ENCODE measurements at places on chromosomes 6 and 20.

- no peak for DNase-seq
Observed at GRCh38 chr6:135186255-135186654, 5.1 kb downstream of the MYB start.

DNA sequence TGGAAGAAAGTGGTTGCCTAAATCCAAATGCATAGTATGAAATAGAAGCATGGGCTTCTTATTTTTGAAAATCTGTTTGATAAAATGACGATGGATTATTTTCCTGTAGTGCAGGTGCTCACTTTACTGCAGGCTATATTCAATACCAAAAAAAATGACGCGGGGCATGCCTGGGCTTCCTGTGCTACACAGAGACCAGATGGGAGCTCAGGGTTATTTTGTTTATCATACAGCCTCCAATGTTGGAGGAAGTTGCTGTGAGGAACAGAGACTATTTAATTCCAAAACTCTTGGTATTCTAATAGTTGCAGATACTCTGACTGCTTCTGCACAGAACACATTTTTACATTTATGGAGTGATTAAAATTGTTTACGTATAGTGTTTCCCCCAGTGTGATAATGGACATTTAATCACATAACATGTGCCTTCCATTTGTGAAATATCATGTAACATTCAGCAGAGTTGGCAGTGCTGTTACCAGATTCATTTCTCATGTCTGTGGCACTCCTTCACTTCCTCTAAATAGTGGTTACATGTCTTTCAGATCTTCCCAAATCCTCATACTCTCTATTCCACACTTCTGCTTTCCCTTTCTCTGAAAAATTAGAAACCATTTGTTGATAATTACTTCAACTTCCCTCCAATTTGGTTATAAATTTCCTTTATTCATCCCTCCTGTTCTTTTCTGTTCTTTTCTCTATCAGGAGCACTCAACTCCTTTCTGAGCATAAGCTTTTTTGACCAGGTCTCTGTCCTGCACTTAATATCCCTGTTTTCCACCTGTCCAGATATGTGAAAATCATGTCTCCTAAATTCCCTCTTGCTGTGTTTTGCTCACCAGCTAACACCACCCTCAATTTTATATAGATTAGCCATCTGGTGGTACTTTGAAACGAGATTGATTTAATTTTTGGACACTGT is 121.6 kb downstream of the ADGRB3 start:
- DNase-seq: peak; percentile 35

- no peak for DNase-seq
Observed at GRCh38 chr6:32192608-32193039, at the start of gene GPSM3. Gene GPSM3, minus strand, starts transcription at chr6:32192643. Its CDS starts 130 bp downstream, at chr6:32192513.

DNA sequence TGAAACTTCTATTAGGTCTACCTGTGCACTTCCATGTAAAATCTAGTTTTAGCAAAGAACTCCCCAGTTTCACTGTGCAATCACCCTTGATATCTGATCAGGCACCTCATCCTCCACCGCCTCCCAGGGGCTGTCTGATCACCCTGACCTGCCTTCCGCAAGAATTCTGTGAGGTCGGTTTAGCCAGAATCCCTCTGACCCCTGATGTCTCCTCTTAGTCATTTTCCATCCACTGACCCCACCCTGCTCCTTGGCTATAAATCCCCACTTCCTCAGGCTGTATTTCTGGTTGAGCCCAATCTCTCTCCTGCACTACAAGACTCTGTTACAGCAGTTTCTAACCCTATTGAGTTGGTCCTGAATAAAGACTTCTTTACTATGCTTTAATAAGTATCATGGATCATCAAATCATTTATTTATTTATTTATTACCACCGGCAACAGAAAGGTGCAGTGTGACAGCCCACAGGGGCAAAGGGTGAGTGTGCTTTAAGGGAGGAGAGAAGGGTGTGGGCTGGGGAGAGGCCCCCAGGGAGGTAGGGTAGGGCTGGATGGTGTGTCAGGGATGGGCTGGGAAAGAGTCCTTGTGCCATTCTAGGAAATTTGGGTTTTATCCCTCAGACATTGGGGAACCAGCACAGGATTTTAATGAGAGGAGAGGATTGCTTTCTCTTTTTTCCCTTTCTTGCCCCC is 11.2 kb upstream of the SERPINB6 start:
- DNase-seq: no peak

DNA sequence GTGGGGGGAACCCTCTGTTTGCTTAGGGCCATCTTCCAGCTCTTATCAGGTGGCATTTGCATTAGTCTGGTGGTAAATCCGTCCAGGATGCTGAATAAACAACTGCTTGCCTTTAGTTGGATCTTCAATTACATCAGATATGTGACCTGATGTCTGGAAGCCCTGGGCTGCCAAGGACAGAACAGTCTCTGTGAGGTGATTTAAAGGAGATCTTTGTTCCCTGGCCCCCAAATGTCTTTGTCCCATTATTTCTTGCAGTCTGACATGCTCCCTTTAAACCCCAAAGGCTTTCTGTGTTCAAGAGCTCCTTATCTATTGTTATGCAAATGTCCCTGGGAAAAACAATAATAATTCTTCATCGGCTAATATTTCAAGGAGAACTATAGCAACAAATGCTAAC is 84.6 kb upstream of the SPTLC3 start:
- DNase-seq: no peak

- no peak for DNase-seq
Observed at GRCh38 chr20:792248-792647, 23.9 kb upstream of the SLC52A3 start.

- DNase-seq: no peak
Observed at GRCh38 chr20:33621717-33622400, 40.3 kb upstream of the C20orf144 start.

GRCh38 chr20:48338717-48339116 is 489.1 kb downstream of the PREX1 start:
- DNase-seq: no peak

DNA sequence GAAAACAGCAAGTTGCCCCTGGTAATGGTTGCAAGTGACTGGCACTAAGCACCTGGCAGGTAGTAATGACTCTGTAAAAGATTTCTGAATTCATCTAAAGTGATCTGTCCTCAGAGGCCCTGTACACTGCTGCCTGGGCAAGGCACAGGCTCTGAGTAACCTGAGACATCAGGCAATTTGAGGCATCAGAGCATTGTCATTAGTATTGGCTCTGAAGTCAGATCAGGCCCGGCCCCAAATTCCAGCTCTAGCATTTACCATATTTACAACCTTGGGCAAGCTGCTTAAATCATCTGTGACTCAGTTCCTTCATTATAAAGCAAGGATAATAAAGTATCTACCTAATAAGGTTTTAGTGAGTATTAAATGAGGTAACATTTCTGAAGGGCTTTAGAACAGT is 17.3 kb upstream of the TENT5A start:
- DNase-seq: no peak

- no peak for DNase-seq
Observed at GRCh38 chr20:20211274-20211987, 156.5 kb upstream of the INSM1 start.

DNA sequence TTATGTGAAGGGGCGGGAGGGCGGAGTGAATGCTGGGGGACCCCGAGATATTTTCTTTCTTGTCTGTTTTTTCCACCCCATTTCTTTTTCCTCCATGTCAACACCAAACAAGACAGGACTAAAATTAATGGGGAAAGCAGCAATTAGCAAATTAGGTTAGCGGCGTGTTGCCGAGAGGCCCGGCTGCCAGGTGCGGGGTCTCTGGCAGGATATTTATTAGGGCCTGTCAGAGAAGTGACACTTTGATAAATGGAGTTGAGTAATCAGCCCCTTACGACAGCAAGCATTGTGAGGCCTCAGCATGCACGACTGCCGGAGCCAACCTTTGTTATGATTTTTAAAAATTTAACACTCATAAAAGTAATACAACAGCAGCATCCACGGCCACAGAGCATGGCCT is 193.8 kb downstream of the DHX35 start:
- no peak for DNase-seq

DNA sequence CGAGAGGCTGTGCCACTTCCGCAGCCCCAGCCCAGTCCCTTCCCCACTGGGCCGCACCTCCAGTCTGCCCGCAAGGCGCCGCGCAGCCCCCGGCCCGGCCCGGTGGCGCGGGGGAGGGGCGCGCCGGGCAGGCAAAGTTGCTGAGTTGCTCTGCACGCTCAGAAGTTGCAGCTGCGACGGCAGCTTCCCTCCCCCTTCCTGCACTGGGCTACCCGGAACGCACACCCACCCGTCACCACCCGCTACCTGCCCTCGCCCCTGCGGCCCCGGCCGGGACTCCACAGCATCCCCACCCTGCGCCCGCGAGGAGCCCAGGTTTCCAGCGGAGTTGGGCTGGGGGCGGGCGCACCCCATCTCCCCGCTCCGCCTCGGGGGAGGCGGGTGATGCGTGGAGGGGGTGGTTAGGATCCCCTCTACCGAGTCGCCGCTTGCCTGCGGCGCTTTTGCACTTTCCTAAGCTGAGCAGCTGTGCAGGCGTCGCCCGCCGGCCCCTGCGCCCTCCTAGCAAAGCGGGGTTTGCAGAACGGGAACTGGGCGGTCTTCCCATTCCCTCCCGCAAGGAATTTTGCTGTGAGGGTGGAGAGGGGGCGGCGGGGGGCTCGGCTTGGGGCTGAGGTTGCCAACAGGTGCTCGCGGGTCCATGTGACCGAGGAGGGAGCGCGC is 55.9 kb upstream of the RREB1 start:
- DNase-seq: no peak

DNA sequence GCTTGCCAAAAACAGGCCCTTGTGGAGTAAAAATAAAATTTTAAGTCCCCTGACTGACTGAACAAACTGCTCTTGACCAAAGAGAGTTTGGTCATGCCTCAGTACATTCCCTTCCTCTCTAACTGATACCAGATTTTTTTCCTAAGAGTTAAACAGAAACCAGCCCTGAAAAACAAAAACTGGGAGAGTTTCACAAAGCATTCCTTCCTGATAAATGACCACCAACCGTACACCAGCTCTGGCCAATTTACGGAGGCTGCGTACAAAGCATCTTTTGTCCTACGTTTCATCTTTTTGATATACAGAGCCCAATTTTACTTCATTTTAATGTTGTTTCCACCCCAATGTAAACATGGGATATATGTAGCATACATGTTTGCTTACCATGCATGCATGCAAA is 477.4 kb upstream of the HTR1E start:
- DNase-seq: no peak

- DNase-seq: no peak
Observed at GRCh38 chr6:87636315-87636714, 46.4 kb downstream of the ORC3 start.

- no peak for DNase-seq
Observed at GRCh38 chr6:80335121-80335531, 228.7 kb downstream of the BCKDHB start.

DNA sequence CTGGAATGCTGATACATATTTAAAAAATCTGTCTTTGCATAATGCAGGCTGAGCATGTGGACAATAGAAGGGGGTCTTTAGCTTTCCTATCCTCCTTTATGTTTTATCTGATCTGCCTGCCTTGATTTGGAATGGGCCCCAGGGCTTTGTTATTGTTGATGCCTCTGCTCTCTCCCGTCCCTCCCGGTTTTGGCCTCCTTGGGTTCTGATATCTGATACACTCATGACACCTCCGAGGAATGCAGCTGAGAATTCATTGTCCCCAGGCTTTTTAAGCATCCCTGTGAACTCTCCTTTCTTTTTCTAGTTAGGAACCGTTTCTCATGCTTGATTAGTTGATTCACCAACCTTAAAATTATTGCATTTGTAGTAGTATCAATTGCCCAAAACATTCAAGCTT is 185.5 kb upstream of the RALGAPA2 start:
- no peak for DNase-seq

GRCh38 chr6:167849846-167850459 is 23.2 kb downstream of the AFDN start:
- DNase-seq: no peak

DNA sequence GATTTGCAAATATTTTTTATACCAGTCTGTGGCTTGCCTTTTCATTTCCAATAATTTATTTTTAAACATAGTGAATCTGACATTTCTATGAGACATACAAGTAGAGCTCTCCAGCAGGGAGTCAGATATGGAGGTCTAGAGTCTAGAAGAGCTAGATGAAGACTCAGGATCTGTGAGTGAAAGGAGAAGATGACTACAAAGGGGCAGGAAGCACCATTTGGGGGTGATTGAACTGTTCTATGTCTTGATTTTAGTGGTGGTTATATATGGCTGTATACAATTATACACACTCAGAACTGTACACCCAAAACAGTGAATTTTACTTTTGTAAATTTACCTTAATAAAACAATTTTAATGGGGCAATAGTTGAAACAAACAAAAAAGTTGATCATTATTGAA is 127.9 kb upstream of the BACH2 start:
- DNase-seq: no peak
